Umbilical cord (tissue), 2 donors: ENCODE measurements at places on chromosomes 12 and 14.

DNA sequence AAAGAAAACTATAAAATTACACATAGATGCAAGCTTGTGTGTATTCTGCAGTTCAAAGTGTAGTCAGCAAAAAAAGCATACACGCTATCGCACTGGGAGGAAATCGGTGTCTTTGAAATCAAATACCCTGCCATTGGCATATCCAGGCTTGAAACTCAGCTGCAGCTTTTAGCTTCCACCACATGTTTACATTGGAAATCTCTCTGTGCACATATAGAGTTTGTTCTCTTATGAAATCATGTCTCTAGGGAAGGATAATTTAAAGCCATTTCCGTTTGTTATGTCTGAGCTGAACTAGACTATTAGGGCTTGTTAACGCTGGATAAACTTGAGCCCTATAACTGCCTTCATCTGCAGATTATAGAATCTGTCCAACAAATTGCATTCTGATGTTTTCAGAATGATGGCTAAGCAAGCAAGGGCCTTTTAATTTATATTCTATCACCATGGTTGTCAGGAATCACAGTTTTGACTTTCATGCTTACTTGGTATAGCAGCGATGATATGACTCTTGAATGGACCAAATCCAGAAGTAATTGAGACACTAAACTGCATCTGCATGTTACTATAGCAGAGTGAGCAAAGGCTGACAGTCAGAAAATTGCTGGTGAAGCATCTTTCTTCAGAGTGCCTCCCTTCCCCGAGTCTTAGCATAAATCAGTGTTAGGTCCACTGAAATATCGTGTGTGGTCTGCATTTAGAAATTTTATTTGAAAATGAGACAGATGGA is 442.8 kb downstream of the ZFP36L1 start:
- DNase-seq, result peak; percentile 96

GRCh38 chr12:43835264-43835655 is 621 bp upstream of the TMEM117 start:
- DNase-seq, result no peak

GRCh38 chr14:104792101-104792884 is 3.3 kb downstream of the AKT1 start:
- DNase-seq, result no peak

- no peak for DNase-seq
Measured at GRCh38 chr14:101859538-101859902, 98.0 kb downstream of the PPP2R5C start.

GRCh38 chr14:64688811-64689281 is 15.4 kb upstream of the PLEKHG3 start:
- no peak for DNase-seq

- DNase-seq, result no peak
Measured at GRCh38 chr14:104238424-104239184, 100.2 kb downstream of the KIF26A start.

- peak; percentile 79 for DNase-seq
Measured at GRCh38 chr14:89617481-89618329, 200.7 kb upstream of the FOXN3 start.

DNA sequence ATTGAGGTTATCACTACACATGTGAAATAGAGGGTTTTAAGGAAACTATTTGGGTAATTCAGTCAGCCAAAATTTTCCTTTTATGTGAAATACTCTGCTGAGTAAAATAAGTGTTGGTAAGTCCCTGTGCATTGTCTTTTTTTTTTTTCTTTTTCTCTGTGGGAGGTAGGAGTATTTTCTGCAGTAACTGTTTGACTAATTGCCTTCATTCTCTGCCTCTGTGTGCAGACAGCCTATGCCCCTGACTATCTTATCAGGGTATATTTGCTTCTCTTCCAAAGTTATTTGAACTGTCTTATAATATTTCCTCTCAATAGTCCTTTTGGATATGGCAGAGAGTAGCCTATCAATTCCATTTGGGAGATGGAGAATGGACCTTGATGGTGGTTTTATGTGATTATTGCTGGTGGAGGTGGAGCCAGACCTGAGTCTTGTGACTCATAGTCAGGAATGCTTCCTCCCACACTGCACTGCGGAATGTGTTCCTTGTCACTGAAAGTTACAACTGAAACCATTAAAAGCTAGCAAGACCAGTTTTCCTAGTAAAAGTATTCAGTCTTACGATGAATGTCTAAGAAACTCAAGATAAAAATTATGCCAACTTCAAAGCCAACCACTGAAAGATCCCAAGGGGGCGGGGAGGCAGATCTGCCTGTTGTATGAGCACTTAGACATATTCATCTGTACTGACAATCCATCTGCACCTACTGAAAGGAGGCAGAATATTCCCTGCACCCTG is 40.9 kb upstream of the STXBP6 start:
- peak; percentile 86 for DNase-seq

DNA sequence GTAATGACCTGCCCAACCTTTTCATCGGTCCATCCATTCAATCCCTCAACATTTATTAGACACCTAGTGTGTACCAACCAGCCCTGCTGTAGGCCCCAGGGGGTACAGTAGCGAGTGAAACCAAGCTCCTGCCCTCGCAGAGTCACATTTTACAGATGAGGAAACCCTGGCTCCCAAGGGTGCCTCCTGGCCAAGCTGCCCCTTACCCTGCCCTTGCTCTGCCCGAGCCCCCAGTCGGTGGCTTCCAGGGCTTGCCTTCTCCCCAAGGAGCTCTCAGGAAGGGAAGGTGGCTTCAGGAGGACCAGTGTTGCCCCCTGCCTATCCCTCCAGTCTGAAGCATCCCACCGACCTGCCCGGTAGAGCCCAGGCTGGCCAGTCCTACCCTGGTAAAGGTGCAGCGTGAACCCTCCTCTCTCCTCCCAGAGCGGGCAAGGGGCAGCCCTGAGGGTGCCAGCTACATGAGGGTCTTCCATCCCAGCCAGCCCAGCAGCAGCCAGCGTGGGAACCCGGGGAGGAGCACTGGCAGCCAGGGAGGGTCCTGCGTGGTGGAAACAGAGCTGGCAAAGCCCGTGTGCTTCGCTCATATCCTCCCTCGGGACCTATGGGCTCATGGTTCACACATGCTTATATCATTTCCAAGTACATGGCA is 670 bp upstream of the BEGAIN start:
- no peak for DNase-seq

DNA sequence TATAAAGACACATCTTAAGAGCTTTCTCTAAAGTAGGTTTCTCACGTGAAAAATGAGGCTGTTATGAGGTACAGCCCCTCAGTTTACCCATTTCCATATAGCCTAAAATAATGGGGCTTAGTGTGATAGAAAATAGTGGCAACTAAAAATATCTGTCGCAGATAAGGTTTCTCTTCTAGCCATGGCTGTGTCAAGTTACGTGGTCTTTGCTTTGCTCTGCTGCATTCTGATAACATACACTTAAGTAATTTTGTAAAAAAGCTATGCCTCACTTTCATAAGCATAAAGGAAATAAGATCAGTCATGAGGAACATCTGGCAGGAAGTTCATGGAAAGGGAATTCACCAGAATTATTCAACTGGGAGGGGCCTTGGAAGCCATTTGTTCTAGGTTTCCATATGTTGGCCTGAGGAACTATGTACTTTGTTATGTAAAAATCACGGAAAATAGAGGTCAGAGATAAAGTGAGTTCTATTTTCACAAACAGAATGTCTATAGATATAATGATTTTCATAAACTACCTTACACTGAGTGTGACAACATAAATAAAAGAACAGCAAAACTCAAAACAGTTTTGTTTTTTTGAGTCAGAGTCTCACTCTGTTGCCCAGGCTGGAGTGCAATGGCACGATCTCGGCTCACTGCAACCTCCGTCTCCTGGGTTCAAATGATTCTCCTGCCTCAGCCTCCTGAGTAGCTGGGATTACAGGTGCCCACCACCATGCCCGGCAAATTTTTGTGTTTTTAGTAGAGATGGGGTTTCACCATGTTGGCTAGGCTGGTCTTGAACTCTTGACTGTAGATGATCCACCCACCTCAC is 195.6 kb upstream of the KRR1 start:
- DNase-seq, result peak; percentile 83

- no peak for DNase-seq
Measured at GRCh38 chr12:83122623-83122934, 435.9 kb downstream of the TMTC2 start.

DNA sequence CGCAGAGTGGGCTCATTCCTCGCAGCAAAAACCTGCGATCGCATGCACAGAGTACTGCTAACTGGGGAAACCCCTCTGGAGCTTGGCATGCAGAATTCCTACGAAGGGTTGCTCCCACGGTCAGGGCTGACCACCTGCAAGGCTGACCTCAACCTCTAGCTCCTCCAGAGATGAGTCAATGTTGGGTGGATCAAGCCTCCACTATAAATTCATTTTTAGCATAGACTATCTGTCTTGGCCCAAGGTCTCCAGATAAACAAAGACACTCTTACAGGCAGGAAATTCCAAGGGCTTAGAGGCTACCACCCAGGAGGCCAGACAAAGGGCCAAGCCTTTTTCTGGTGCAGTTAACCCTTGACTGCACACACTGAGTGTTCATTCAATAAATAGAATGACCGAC is 296.5 kb downstream of the TMEM132D start:
- DNase-seq, result no peak

- peak; percentile 9 for DNase-seq
Measured at GRCh38 chr14:20757965-20758364, 10.2 kb upstream of the EDDM3B start.

GRCh38 chr14:98259881-98260280 is 1012.1 kb downstream of the BCL11B start:
- DNase-seq, result no peak

DNA sequence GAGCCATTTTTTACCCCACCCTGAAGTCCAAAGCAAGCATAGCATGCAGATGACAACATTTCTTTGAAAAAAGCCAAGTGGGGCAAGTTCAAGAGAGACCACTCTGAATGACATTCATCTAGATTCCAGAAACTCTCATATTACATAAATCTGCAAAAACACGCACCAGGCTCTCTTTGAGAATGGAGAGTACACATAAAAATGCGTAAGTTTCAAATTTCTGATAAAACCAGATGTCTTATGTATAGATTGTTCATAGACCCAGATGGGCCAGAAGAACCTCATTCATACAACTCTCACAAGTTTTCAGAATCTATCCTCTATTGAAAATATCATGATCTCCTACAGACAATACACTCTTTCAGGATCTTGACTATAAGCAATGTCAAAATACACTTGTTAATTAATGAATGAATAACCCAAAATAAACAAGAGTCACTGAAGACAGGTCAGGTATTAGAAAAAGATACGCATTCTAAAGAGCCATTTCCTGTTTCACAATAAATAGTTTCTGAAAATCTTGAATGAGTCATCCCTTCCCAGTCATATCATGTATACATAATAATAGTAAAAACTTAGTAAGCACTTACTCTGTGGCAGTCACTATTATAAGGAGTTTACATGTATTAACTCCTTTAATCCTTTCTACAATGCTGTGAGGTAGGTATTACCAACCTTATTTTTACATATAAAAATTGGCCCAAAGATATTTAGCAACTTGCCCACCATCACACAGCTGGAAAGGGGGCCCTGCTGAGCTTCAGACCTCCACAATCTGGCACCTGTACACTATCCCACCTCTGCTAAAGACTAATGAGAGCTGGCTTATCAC is 72.0 kb downstream of the PPP2R5E start:
- DNase-seq, result peak; percentile 40

GRCh38 chr14:96989306-96989705 is 192.1 kb downstream of the VRK1 start:
- no peak for DNase-seq

DNA sequence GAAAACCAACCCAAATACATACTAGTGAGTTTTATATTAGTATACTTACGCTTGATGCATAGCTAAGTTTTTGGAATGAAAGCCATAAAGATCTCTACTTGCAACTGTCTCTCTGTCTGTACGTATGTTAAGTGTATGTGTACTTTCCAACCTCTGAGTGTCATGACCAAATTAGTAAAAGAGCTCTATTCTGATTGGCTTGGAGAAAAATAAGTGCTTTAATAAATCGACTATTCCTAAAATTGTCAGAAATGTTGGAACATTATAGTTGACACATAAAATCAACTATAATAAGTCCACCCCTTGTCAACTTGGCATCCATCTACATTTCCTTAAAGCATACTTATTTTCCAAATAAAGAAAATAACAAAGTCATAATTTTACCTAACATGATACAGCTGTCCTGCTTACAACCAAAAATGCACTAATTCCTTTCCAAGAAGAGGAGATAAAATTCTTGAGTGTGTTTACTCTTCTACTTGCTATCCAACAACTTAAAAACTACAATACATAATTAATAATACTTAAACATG is 507.4 kb upstream of the ATP2B1 start:
- no peak for DNase-seq

GRCh38 chr14:71320734-71321573 is 413.7 kb downstream of the PCNX1 start:
- DNase-seq, result peak; percentile 67

GRCh38 chr12:56688846-56689109 is 694 bp upstream of the PTGES3 start:
- DNase-seq, result no peak

DNA sequence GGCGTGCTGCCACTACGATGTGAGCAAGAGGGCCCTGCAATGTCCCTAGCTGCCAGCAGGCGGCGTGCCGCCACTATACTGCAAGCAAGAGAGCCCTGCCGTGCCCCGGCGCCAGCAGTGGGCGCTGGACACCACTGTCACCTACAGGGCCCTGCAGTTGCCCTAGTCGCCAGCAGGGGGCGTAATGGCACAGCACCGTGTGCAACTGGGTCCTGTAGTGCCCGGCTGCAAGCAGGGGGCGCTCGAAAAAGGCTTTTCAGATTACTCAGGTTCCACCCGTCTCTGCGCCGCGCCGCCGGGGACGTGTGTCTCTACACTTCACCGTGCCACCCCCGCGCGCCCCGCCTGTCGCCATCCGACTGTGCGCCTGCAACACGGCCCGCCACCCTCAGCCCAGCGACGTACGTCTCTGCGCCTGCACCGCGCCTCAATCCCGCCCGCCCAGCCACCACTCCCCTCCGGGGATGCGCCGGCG is 1356.9 kb downstream of the TMEM121 start:
- no peak for DNase-seq

DNA sequence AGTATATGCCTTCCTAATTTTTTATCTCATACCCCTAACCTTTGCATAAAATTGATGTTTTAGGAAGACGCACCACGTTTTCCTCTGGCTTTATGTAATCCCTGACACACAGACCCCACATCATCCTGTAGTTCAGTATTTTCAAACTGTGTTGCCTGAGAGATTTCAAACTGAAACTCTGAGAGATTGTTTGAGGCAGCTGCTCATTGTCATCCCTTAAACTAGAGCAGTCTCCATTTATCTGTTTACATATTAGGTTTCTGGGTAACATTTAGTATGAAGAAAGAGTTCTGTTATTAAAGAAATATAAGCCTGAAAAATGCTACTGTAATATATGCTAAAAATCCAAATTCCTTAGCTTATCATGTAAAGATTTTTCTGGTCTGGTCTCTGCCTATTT is 24.3 kb downstream of the MNAT1 start:
- peak; percentile 5 for DNase-seq
